NCI-H446 treated with DMSO at 0.1 percent for 48 hours (cell line): ENCODE measurements at places on chromosomes 3 and 15.

DNA sequence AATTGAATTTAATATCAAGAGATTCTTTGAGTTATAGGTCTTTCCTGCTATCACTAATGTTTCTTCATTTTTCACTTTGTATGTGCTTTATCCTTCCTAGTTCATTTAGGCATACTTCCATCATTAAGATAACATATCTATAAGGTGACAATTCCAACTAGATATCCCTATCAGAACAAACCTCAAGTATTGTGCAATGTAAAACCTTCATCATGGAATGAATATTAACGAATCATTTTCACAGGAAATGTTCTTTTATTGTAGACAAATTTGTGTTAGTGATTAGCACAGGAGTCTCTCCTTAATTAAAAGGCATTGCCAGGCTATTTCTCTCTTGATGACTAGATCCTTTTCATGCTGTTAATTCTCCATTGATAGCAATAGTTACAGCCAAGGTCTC lies 236.5 kb upstream of the MME start:
- DNase-seq, result no peak

GRCh38 chr3:62676689-62677271 lies 198.4 kb downstream of the CADPS start:
- no peak for DNase-seq

DNA sequence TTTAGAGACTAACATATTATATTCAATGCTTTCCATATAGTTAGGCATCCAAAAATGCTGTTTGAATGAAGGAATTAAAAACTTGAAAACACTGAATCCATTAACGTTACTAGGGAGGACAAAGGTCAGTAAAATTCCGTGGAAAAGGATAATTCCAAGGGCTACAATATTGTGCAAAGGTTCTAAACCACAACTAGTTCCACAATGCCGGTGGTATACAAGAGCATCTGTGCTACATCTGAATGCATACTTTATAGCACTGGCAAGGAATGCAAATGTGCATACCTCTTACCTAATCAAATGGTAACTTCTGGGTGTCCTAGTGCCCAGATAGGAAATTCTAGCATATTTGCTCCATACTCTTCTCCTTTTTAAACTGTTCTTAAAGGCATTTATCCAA lies 2.2 kb downstream of the ICE2 start:
- no peak for DNase-seq

GRCh38 chr3:151896246-151897012 lies 23.0 kb downstream of the SUCNR1 start:
- DNase-seq, result no peak

DNA sequence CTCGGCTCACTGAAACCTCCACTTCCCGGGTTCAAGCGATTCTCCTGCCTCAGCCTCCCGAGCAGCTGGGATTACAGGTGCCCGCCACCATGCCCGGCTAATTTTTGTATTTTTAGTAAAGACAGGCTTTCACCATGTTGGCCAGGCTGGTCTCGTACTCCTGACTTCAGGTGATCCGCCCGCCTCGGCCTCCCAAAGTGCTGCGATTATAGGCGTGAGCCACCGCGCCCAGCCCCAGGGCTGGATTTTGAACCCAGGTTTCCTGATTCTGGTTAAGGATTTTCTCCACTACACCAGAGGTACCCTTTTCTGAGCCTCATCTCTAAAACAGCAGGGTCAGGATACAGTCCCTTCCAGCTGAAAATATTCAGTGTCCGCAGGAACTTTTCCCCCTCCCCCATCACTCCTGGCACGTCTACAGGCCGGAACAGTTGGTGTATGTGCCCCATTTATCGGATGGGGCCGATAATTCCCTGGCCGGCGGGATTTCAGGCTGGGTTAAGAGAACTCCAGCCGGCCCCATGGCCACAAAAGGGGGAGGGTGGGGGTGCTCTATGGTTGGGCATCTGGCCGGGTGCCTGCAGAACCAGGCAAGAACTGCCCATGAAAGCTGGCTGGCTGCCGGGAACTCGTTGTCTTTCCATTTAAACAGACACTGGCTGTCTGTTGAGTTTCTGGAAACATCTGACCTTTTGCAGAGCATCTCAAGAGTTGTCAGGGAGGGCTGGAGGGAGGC lies 26.8 kb upstream of the SEMA4B start:
- no peak for DNase-seq

DNA sequence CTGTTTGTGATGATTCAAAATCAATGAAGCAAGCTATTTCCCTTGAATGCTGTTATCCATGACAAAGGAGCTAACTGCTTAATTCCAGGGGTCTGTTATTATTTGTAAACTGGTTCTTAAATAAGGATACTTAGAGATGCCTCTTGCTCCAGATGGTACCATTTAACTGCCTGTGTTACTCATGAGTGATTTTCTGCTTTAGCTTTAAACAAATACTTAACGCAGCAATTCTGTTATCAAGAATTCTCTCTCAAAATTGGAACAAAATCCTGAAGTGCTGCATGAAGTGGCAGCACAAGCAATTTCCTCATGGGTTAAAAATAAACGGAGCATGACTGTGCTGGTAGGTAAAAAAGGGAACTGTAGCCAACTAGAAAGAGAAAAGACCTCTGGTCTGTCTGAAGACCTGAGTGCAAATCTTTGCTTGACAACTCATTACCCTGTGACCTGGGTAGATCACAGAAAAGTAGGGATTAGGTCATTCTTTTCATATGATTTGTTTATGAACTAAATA lies 62.5 kb upstream of the GBE1 start:
- DNase-seq, result peak; percentile 18

GRCh38 chr3:111924283-111924682 lies 54.5 kb upstream of the ABHD10 start:
- no peak for DNase-seq

DNA sequence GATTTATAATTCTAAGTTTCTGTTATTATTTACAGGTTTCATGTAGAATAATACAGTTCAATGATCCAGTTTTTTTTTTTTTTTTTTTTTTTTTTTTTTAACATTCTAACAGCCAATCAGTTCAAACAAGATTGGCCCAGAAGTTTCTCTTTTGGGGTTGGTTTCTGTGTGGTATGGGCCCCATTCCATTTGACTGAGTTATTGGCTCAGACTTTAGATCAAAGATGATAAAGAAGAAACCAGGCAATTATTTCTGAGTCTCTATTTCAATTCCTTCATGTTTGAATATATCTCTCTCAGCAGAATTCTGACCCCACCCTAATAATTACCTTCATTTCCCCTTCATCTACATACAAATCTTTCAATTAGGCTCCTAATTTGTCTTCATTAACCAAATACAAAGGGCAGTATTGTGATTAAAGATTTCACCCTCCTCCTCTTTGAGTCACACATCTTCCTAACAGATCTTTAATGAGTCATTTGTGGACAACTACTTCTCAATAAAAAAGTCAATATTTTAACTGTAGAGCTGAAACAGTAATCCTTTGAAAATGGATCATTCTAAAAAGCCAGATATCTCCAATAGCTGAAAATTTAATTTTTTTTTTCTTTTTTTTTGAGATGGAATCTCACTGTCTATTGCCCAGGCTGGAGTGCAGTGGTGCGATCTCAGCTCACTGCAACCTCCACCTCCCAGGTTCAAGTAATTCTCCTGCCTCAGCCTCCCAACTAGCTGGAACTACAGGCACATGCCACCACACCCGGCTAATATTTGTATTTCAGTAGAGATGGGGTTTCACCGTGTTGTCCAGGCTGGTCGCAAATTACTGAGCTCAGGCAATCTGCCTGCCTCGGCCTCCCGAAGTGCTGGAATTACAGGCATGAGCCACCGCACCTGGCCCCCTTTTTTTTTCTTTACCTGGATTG lies 878.8 kb downstream of the NAALADL2 start:
- no peak for DNase-seq

DNA sequence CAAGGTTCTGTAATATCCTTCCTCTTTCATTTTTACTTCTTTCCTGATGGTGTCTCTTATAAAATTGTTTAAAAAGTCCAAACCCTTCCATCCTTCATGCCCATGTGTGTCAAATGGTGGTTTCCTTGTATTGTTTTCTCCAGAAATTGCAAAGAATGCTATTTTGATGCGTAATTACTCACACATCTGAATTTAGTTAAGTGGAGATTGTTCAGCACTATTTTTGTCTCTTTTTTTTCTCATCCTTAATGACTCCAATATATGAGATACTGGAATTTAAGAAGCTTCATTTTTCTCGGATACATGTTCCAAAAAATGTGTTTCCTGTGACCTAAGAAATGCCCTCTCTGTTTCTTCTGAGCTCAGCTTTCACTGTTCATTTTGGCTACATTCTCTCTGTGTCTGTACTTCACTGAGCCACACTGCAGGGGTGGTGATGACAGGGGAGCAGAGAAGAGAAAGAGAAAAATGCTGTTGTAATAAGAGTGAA lies 799.8 kb downstream of the DIPK2A start:
- no peak for DNase-seq

- DNase-seq, result no peak
Measured at GRCh38 chr3:30496066-30496966, 110.1 kb upstream of the TGFBR2 start.

DNA sequence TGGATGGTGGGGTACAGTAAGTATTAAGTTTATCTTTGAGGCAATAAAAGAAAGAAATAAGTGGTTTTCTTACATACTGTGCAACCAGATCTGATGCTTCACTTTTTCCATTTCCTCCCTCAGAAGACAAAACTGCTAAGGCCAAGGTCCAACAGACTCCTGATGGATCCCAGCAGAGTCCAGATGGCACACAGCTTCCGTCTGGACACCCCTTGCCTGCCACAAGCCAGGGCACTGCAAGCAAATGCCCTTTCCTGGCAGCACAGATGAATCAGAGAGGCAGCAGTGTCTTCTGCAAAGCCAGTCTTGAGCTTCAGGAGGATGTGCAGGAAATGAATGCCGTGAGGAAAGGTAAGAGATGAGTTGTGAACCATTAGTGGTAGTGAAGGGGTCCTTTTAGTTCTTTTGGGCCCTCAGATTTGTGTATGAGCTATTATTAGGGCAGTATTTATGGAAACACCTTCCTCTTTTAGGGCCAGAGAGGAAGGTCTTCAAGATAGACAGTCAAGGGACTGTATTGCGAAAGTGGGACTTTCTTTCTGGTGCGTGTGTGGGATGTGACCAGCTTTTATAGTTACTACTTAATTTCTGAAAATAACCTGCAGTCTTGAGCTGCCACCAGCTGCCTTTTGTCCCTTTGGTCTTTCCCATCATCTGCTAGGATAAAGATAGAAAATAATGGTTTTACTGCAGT lies 4.6 kb downstream of the ALAS1 start:
- DNase-seq, result no peak

DNA sequence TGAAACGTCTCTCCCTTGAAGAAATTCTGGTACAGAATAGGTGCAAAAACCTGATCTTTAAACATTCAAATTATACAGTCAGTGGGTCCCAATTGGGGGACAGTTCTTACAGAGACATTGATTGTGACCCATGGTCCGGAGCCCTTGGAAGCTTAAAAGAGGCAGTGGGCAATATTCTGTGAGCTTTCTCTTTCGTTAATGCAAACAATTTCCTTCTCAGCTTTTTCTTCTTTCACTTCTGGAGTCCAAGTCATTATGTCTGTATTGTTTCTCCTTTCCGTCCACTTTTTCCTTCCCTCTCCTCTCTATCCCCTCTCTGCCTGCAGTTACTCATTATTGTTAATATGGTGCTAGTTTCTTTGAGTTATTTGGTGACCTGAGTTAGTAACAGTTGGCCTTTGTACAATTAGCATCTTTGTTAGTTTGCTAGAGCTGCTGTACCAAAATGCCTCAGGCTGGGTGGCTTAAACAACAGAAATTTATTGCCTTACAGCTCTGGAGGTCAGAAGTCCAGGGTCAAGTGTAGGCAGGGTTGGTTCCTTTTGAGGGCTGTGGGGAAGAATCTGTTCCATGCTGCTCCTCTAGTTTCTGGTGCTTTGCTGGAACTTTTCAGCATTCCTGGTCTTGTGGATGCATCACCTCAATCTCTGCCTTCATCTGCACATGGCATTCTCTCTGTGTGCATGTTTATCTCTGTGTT lies 102.6 kb downstream of the GMPS start:
- DNase-seq, result no peak

- DNase-seq, result no peak
Measured at GRCh38 chr3:175486255-175486654, 627.1 kb downstream of the NAALADL2 start.

GRCh38 chr15:29986946-29987345 lies 95.8 kb upstream of the GOLGA8J start:
- DNase-seq, result no peak

DNA sequence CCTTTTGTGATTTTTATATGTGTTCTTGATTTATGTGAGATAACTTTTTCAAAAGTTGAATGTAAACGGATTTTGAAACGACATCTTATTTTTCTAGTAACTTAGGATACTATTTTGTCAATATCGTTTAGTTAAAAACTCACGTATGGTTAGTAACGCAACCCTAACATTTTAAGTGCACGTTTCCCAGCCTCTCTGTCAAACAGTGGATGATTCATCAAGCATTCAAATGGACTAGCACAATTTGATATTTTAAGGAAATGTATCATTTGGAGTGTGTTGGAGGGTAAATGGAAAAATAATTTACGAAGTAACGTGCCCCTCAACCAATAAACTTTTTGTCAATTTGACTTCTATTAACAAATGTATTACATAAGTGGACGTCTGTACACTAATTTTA lies 23.3 kb downstream of the RTP3 start:
- DNase-seq, result no peak

GRCh38 chr3:99534951-99535704 lies 103.3 kb upstream of the COL8A1 start:
- no peak for DNase-seq

DNA sequence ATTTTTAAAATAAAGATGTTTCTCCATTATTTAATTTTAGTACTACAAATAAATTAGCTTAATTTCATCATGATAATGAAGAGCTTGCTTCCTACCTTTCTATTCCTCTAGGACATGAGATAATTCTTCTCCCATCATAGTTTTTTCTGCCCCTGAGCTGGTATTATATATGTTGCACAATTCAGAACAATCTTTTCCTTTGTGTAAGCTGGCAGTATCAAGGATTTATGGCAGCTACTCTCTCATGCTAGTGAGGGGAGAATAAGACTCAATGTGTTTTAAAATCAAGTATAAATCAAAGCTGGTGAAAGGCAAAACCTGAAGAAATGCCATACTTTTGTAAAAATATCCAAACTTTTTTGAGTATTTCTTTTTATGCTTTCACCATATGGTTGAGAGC lies 1405.3 kb downstream of the SI start:
- DNase-seq, result no peak

GRCh38 chr3:37985637-37986320 lies 4.8 kb upstream of the VILL start:
- DNase-seq, result no peak

- no peak for DNase-seq
Measured at GRCh38 chr15:67685008-67685599, 140.2 kb upstream of the SKOR1 start.

GRCh38 chr15:58518626-58519025 lies 86.8 kb downstream of the LIPC start:
- no peak for DNase-seq

- DNase-seq, result no peak
Measured at GRCh38 chr3:123244128-123244527, 42.4 kb downstream of the SEC22A start.

GRCh38 chr3:2940062-2940461 lies 170.1 kb downstream of the IL5RA start:
- DNase-seq, result no peak

GRCh38 chr15:63327648-63328421 lies 50.4 kb downstream of the APH1B start:
- no peak for DNase-seq

- DNase-seq, result no peak
Measured at GRCh38 chr3:130895690-130896488, 2.0 kb downstream of the ATP2C1 start.
